Activated CD4-positive, alpha-beta T cell treated with anti-CD3 and anti-CD28 coated beads, Interleukin-2, amount 50 U/mL, for 4 hours (primary cell): ENCODE measurements at places on chromosomes 11 and 22.

GRCh38 chr11:2899080-2899783, 13.7 kb upstream of the CDKN1C start:
- no peak for DNase-seq

- no peak for DNase-seq
Measured at GRCh38 chr22:28180804-28181731, 262.0 kb upstream of the PITPNB start.

- DNase-seq = no peak
Measured at GRCh38 chr11:30258679-30259078, 27.9 kb downstream of the FSHB start.

DNA sequence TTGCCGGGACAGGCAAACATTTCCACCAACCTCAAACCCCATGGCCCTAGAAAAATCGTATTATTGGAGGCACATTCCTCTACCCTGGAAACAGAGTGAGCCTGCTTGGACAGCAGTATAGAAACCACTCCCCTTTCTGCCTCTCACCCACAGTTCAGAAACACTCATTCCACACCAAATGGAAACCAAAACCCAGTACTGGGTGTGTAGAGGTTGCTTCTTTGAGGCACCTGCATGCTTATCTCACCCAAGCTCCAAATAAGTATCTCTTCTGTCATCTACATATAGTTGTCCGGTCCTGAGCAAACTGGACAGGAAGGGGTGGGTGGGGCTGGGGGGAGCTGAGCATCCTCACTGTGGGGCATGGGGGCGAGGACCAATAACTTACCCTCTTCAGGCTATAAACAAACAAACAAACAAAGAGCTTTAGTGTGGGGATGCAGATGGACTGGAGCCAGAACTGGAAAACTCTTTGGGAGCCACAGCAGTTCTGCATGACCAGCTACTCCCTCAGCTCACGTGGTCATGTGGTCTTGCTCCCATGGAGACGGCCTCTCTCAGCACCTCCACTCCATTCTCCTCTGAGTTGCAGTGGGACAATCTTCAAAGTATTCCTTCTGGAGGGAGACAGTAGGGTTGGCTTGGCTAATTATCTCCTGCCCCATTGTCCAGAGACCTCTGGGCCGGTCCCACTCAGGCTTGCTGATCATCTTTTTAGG, 1.0 kb upstream of the PLAAT2 start:
- no peak for DNase-seq

- no peak for DNase-seq
Measured at GRCh38 chr11:15675683-15676082, 561.0 kb downstream of the INSC start.

DNA sequence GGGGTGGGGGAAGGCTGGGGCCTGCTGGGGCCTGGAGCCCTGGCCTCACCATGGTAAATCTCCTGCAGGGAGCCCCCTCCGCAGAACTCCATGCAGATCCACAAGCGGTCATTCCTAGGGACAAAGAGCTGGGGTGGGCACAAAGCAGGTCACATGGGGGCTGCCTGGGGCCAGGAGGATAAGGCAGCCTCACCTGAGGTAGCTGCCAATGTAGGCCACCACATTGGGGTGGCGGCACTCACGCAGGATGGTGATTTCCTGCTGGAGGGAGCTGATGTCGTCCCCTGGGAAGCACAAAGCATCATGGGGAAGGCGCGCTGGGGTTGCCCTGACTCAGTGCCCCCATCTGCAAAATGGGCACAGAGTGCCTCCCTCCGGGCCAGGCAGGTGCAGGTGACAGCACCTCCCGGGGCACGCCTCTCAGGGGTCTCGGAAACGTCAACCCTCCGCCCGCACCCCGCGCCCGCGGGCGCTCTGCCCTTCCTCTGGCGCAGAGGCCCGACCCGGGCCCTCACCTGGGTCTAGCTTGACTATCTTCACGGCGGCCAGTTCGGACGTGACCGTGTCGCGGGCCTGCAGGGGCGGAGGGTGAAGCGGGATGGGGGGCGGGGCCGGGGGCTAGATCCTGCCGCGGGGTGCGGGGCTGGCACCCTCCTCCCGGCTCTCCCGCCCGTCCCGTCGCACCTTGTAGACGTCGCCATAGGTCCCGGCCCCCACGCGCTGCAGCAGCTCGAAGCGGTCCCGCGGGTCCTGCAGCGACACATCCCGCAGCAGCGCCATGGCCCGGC, 450 bp downstream of the MAP4K2 start:
- DNase-seq = peak; percentile 19

GRCh38 chr11:17846852-17847453, 112.4 kb downstream of the KCNC1 start:
- DNase-seq = no peak

GRCh38 chr22:26986884-26987283, 329.5 kb downstream of the MIAT start:
- no peak for DNase-seq

DNA sequence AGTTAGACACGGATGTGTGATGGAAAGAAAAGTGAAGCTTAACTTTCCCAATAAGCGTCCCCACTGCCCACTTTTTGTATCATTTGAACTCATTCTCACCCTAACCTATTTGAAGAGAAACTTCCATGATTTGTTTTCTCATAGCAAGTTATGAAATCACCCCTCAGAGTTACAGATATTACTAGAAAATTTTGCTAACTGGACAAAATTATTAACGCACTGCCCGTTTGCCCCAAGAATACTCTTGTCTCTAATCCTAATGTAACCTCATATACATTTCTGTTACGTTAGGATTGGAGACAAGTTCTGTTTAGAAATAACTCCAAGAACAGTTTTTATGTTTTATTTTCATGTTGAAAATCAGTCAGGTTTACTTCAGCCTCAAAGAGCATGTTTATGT, 25.5 kb downstream of the TOM1 start:
- DNase-seq = no peak

- no peak for DNase-seq
Measured at GRCh38 chr22:42577623-42578240, 24.0 kb downstream of the SERHL2 start.

- DNase-seq = no peak
Measured at GRCh38 chr11:103367650-103368049, 258.4 kb downstream of the DYNC2H1 start.

DNA sequence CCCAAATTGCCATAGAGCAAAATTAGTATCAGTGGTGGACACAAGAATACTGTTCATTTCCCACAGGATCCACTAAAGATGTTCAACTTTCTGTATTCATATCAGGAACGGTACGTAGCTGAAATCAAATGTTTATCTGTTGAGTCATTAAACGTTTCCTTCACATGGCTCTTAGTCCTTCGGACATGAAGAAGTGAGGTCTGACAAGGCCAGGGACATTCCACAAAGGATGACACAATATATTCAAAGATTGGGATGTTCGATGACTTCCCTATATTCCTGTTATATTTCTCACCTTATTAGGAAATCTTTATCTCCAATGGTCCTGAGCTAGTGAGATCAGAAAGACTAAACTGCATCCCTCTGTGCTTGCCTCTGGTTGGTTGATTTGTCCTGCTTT, 129.0 kb downstream of the ETS1 start:
- DNase-seq = no peak

GRCh38 chr11:122668562-122669090, 13.1 kb downstream of the UBASH3B start:
- no peak for DNase-seq

DNA sequence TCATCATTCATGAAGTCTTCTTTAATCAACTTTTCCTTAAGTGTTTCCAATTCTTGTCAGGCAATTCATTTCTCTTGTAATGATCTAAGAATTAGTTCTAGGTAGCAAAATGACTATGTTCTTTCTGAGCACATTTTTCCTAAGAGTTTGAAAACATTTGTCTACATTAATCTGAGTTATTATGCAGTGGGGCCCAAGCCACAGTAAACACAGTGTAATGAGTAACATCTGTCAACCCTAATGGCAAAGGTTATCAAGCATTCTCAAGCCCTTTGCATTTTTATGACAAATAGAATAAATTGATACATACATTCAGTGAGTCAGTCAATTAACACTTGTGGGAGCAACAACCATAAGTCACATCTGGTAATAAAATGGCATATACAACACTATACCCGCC, 106.7 kb upstream of the ZC3H12C start:
- no peak for DNase-seq

DNA sequence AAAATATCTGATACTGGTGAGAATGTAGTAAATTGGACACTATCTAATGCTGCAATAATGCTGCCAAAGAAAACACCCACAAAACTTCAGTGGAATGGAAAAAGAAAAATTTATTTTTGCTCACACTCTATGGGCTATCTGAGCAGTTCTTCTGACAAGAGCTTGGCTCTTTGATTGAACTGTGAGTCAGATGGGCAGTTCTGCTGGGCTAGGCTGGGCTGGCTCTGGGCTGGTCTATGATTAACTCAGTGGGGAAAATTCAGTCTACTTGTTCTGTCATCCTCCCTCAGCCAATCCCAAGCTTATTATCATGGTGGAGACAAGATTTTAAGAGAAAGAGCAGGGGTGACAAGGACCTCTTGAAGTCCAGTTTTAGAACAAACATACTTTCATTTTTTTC, 1404.8 kb downstream of the LRRC4C start:
- no peak for DNase-seq

- no peak for DNase-seq
Measured at GRCh38 chr11:111620518-111620917, 18.3 kb downstream of the SIK2 start.

DNA sequence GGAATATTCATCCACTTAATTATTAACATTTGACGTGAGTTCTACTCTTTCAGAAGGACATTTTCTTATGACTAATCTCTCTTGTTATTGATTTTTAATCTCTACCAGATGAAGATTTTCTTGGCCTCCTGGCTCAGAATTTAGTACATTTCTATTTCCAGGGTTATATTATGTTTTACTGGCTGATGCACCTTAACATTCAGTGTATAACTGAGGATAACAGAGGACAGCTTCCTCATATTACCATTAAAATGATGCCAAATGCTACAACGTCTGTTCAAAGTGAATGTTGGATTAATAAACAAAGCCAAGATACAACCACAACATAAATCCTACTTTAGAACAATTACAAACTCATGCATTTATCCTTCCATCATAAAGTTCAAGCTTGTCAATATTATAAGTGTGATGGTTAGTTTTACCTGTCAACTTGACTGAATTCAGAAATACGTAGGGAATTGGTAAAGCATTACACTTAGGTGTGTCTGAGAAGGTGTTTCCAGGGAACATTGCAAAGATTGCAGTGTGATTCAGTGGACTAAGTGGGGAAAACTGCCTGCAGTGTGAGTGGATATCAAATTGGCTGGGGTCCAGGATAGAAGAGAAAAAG, 485.2 kb downstream of the LRRC4C start:
- no peak for DNase-seq

DNA sequence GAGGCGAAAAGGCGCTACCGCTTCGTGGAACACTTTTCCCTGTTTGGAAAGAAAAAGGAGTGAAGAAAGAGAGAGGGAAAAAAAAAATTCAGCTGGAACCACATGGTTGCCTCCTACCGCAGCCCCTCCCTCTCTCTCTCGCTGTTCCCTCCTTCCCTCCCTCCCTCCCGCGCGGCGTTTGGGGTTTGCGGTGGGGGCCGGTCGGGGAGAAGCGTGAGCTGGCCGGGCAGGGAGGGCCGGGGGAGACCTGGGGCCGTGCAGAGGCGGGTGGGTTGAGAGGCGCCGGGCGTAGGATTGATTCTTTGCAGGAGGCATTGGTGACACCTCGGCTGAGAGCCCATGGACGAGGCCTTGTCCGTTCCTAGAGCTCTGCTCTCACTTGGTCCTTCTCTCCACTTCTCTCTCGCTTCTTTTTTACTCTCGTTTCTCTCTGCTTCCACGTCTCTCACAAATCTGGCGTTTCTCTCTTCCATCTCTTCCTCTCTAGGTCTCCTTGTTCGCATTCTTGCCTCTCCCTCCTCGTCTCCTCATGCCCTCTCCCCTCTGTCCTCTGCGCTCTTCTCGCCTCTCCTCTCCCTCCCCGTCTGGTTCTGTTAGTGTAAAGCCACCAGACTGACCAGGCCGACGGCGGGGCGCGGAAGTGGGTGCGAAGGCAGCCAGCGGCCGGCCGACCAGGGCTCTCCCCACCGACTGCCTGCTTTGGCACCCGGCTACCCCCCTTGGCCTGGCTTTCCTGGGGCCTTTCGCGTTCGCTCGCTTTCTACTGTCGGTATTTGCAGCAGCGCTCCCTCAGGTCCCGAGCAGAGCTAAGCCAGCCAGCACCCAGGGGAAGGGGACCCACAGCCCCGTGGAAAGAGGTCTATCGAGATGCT, at the start of gene CLMP:
Gene CLMP (minus strand): TSS at position 61 of the 872 bp plus-strand sequence. CDS start 308 bp downstream, outside the sequence.
- no peak for DNase-seq

GRCh38 chr11:17473071-17473744, 3.4 kb downstream of the ABCC8 start:
- DNase-seq = no peak

DNA sequence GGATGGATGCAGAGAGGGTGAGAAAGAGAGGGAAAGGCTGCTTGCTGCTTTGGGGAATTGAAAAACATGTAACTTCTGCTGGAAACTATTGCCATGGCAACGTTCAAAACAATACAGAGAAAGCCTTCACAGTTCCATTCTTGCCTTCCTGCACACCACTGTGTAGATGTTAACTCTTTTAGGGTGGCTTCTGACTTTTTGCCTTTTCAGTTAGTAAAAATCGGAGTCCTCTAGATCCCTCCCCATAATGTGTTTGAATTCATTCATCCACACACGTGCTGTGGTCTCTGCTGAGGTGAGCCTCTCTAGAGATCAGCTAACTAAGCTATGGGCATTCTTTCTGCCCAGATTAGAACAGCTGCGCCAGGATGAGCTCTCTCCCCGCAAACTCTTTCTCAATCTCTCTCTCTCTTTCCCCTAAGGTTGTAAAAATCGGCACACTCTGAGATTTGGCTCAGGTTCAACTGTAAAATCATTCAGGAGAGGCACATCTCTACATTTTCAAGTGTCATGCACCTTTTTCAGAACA, 1178.3 kb downstream of the LRRC4C start:
- no peak for DNase-seq

- no peak for DNase-seq
Measured at GRCh38 chr11:11211888-11212287, 141.2 kb downstream of the CSNK2A3 start.

DNA sequence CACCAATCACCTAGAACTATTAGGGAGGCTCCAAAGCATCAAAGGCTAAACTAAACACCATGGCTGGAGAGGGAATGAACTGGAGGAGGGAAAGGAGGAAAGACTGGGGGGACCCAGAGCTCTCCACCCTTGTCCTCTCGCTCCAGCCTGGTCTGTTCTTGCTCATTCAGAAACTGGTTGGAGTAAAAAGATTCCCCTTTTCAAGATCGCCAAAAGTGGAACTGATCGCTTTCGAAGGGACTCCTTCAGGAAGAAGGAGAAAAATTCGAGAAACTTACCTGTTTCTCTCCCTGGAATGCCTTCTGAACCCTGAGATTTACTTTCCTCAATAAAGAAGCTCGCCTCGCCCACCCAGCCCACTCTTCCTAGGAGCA, 46.9 kb downstream of the OR4D9 start:
- no peak for DNase-seq

- DNase-seq = peak; percentile 36
Measured at GRCh38 chr11:118224511-118225188, at the start of gene JAML. Gene JAML (minus strand): TSS chr11:118225011. CDS start chr11:118214866, 10,145 bp downstream.

DNA sequence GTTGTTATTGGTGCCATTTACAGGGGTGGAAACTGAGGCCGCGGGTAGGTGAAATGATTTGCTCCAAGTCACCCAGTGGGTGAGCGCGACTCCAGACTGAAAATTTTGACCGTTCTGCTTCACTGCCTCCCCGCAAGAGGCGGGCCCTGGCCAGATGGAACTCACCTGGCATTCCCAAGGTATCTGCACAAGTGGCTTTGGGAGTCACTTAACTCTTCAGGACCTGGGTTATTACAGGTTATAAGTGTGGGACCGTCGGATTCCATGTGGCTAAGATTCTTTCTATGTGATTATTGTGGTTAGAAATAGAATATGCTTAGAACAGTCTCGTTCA, 598 bp downstream of the CABIN1 start:
- DNase-seq = no peak

- no peak for DNase-seq
Measured at GRCh38 chr11:111910676-111911562, 651 bp downstream of the CRYAB start.

- no peak for DNase-seq
Measured at GRCh38 chr22:23457380-23457985, 122.6 kb downstream of the IGLL1 start.
